Stimulated activated naive CD8-positive, alpha-beta T cell treated with anti-CD3 and anti-CD28 coated beads, Interleukin-15, Interleukin-2, amounts not matched to agents 100 U/mL and 50 U/mL, for 24 hours (primary cell): ENCODE measurements at places on chromosomes 5 and 9.

DNA sequence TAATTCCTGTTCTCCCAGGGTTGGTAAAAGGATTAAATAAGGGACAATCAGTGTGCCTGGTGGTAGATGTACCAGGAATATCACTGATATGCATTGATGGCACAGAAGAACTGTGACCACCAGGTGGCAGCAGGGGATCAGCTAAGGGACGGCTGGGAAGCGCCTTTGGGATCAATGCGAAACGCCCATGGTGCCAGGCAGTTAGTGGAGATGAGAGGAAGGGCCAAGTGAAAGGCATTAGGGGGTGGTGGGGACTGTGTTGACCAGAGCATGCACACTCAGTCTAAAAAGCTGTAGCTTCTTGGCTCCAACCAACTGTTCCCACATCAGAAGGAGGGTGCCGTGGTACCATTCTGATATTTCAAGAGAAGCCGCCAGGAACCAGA is 55.6 kb downstream of the ARHGEF37 start:
- no peak for DNase-seq

DNA sequence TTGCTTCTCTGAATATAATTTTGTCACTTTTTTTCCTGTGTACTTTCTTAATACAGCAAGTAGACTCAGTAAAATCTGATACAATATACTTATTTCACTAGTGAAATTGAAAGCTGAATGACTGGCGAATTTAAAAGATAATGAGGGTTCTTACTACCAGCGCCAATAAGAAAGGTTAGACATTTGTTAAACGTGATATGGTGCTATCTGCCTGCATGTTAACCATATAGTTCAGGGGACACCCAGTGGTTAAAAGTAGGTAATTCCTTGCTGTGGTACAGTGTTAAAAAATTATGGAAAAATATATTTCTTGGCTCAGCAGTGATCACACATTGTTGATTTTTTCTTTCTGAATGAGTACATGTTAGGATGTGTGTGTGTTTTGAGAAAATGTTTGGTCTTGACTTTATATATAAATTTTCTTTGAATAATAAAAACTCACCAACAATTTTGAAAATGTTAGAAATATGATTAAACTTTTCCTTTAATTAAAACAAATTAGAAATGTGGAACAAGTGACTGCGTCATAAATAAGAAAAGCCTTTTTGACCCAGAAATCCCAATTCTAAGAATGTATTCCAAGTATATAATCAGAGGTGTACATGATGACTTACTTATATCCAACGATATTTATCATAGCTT is 25.8 kb downstream of the CAST start:
- DNase-seq = no peak

GRCh38 chr9:22241024-22241423 is 205.6 kb upstream of the DMRTA1 start:
- no peak for DNase-seq

- DNase-seq = no peak
Observed at GRCh38 chr9:82894961-82895821, 167.8 kb downstream of the RASEF start.

DNA sequence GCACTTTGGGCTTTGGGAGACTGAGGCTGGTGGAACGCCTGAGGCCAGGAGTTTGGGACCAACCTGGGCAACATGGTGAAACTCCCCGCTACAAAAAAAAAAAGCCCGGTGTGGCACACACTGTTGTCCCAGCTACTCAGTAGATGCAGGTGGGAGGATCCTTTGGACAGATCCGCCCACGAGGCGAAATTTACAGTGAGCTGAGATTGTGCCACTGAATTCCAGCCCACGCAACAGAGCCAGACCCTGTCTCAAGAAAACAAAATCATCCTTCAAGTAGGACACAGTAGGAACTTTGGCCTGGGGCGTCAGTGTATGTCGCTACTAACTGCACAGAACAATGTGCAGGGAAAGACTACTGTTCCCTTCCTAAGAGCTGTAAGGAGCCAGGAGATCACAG is 4.8 kb downstream of the RPS14 start:
- DNase-seq = no peak

DNA sequence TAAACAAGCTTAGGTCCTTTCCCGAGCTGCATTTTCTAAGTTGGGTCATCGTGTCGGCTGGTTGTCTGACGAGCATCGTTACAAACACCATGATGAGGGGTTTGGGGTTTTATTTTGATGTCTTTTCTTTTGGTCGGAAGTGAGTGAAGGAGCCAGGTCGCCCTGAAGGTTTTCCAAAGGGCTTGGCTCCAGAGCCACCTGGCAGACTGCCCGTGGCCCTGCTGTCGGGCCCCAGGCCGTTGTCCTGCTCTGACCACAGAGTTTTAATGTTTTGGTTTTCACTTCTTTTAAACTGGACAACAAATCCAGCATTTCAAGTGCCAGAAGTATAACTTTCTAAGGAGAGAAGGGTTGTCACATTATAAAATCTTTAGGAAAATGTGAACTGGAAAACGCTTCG is 42.3 kb downstream of the TENT4A start:
- DNase-seq = no peak

DNA sequence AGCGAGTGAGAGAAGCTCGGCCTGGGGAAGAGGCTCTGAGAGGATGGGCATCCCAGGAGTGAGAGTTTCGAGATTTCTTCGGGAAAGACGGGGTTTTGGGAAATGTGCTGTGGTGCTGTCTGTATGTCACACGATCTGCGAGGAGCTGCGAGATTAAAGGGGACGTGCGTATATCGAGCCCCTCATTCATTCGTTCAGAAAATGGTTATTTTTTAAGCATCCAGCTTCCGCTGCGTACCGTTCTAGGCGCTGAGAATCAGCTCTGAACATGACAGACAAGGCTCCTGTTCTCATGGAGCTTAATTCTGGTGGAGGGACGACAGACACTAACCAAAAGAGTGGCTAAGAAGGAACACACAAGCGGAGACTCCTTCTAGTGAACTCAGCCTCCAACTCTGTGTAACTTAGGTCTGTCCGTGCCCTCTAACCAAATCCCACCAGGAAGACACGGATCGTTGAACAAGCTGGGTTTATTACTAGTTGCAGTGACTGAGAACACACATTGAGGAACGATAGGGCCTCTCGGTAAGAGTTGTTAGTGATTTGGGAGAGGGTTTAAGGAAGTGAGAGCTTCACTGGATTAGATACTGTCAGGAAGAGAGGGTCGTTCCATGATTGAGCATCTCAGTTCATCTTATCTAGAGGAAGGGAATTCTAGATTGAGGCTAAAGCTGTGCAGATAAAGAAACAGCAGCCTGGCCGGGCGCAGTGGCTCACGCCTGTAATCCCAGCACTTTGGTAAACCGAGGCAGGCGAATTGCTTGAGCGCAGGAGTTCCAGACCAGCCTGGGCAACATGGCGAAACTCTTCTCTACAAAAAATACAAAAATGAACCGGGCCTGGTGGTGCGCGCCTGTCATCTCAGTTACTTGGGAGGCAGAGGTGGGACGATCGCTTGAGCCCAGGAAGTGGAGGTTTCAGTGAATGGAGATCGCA is 1.0 kb upstream of the FBXW11 start:
- DNase-seq = peak; percentile 27

GRCh38 chr5:71914281-71914680 is 193.0 kb upstream of the MAP1B start:
- DNase-seq = no peak

GRCh38 chr9:6876195-6876894 is 118.6 kb downstream of the KDM4C start:
- DNase-seq = no peak
